Right renal cortex interstitium (tissue), 3 donors: ENCODE measurements at places on chromosomes 3 and 15. TPM values are rescaled to one million over a fixed set of nuclear protein-coding genes. Genes with fewer than 3 reads are reported as not detected.
A peak's percentile ranks its signal among the peaks of the same experiment; 100 is the strongest.

CCR2 gene
- 2.1 TPM for polyA plus RNA-seq

- DNase-seq, result no peak
Observed at GRCh38 chr15:63287109-63287508, 9.7 kb downstream of the APH1B start.

TMEM207 gene
- 22.3 TPM for polyA plus RNA-seq

RETNLB gene
- polyA plus RNA-seq, result not detected

- no peak for DNase-seq
Observed at GRCh38 chr3:52880474-52880873, 16.9 kb downstream of the STIMATE start.

GRCh38 chr15:85582131-85583079 lies 202.0 kb downstream of the AKAP13 start:
- DNase-seq, result peak; percentile 41

DNA sequence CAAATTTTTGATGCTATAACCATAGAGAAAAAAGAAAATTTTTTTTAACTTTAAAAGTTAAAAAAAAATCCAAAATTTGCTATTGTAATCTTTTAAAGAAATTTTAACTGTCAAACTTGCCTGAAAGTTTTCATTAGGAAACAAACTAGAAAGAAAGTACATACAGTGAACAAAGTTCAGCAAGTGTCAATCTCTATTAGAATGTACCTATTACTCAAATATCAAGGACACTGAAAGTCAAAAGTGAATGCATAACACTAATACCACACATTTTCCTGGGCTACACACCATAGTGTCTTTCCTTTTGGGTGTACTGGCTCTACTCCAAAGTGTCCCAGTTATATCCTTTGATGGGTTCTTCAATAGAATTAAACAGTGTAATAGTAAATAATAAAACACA lies 56.8 kb downstream of the LRRFIP2 start:
- DNase-seq, result no peak

GRCh38 chr15:95304151-95304946 lies 1026.2 kb upstream of the NR2F2 start:
- DNase-seq, result no peak

DNA sequence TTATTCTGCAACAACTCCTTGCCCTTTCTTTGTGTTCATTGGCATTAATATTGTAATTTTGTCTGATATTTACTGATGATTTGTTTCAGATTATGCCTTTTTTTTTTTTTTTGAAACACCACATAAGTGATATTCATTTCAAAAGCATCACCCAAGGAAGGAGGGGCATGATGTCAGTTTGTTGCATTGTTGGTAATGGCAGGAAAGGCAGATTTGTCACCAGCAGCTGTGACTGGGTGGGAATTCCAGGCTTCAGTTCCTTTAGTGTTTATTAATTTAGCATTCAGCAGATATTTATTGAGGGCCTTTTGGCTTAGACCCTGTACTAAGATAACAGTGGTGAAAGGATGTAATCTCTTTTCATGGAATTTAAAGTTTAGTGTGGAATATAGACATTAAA lies 19.5 kb downstream of the SENP2 start:
- no peak for DNase-seq

GRCh38 chr15:87973501-87974215 lies 282.9 kb downstream of the NTRK3 start:
- no peak for DNase-seq

GXYLT2 gene
- 13.2 TPM for polyA plus RNA-seq

FRMD5 gene
- 0.76 TPM for polyA plus RNA-seq

DNA sequence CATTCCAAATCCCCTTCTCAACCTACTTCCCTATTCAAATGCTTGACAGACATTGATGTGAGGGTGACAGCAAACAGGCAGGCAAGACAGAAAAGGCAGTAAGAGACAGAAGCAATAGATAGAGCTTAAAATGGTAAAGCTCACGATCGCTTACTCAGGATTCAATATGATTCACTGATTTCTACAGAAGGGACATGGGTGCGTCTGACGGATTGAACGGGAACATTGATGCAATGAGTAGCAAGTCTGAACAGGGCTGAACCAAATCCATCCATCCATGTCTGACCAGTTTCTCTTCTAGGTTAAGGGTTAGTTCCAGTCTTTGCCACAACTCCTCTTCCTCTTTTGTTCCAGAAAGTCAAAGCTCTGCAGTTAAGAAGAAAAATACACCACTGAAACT lies 35.1 kb downstream of the P2RY1 start:
- no peak for DNase-seq

GRCh38 chr3:141148770-141149169 lies 82.9 kb upstream of the PXYLP1 start:
- no peak for DNase-seq

VEPH1 gene
- polyA plus RNA-seq, result 58.5 TPM

DNA sequence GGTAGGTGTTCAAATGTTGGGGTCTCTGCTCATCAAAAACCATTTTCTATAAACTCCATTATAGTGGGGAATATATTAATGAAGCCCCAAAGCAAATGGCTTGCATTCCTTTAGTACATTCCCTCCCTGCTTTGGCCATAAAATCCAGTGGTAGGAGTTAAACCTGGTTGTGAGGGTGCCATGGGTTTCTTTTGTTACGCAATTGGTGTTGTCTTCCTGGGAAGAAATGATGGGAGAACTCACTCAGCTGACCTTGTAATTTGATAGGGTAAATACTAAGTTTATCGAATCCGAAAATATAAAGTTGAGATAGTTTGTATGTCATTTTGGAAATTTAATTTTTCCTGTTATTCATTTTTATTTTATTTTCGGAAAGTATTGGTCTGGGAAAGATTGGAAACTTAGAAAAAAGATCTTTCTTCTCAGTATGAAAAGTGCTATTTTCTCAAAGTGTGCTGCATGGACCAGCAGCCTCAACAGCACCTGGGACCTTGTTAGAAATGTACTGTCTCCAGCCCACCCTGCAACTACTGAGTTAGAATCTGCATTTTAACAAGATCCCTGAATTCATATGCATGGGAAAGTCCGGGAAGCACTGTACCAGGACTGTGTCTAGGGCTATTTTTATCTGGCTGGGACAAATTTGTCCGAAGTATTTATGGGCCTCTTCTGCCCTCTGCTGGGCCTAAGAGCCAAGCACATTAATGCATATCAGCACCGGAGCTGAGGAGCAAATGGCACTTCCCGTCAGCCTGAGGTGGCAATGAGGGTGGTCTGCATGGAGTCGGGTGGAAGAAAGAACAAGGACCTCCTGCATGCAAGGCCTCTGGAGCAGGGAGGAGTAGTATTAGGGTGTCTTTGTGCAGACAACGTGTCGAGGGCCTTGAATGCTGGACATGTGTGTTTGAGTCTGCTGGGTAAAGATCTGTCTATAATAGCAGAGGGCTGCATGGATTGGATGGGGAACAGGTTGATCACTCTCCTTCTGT lies 54.7 kb downstream of the FAM81A start:
- DNase-seq, result peak; percentile 64
